Memory B cell (primary cell): ENCODE measurements at places on chromosomes 2 and 18.

GRCh38 chr2:47072018-47072691 is 83.0 kb downstream of the STPG4 start:
- H3K36me3 ChIP-seq, result peaks cover 10% of the 10 kb centered on the region
- peaks cover 40% of the 10 kb centered on the region for H3K4me1 ChIP-seq
- peak overlapping the region; percentile 95 for H3K27ac ChIP-seq
- no peaks in the 10 kb centered on the region for H3K27me3 ChIP-seq

DNA sequence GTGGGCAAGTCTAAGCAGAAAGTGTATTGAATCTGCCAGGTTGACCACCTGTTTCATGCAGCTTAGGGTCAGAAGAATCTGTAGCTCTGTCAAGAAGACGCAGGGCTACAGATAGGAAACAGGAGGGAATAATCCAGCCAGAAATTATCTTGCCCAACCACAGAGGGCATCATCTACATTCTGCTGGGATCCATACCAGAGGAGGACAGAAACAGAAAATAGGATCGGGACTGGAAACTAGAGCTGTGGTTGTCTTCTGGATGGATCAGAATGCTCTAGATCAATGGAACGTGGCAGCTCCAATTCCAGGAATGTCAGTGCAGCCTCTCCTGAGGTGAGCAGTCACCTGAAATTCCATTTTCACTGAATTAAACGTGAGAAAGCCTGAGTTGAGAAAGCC is 3.6 kb downstream of the SPATA3 start:
- peaks cover 2% of the 10 kb centered on the region for H3K4me1 ChIP-seq
- H3K36me3 ChIP-seq, result no peaks in the 10 kb centered on the region
- no peak overlapping the region for H3K27ac ChIP-seq
- no peak overlapping the region for H3K4me3 ChIP-seq
- no peak for DNase-seq

- H3K4me1 ChIP-seq, result no peaks in the 10 kb centered on the region
- no peaks in the 10 kb centered on the region for H3K27me3 ChIP-seq
- H3K27ac ChIP-seq, result no peak overlapping the region
- no peak for DNase-seq
These were observed 197.1 kb downstream of the NEDD4L start for GRCh38 chr18:58241026-58241679.

GRCh38 chr2:7703543-7704144 is 786.4 kb downstream of the RNF144A start:
- no peak overlapping the region for H3K4me3 ChIP-seq
- peaks cover 5% of the 10 kb centered on the region for H3K4me1 ChIP-seq
- DNase-seq, result no peak
- no peak overlapping the region for H3K27ac ChIP-seq

DNA sequence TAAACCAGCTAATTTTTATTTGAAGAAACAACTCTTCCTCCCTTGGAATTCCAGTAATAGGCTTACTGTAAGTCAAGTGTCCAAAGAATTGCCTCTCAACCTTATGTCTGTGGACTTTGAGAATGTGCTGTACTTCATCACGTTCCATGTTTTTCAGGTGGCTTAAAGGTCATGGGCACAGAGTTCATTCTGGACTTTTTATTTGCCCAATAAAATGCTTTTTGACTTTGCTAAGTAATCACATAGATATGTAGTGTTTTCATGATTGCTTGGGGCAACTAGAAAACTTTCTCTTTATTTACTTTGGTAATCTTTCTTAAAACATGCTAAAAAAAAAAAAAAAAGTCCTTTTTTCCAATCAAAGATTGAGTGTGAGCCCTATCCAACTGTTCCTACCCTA is 10.4 kb upstream of the DNAH7 start:
- no peak overlapping the region for H3K27ac ChIP-seq
- H3K4me3 ChIP-seq, result no peak overlapping the region
- peaks cover 6% of the 10 kb centered on the region for H3K4me1 ChIP-seq
- DNase-seq, result no peak
- H3K36me3 ChIP-seq, result peaks cover 6% of the 10 kb centered on the region

DNA sequence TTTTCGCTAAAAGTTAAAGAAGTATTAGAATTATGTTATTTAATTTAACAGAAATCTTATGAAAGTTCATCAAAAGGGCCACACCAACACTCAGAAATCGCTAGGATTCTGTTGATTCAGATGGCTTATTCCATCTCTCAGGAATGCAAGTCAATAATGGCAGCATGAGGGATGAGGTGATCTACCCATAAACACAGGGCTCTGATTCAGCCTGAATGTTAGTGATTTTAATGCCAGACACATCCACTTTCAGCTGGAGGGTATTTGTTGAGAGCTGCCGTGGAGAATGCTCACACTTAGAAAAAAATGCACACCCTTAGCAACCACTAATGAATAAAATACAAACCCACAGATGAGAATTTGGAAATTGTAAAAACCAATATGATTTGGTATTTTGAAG is 173.3 kb upstream of the ERBB4 start:
- no peak for DNase-seq
- no peaks in the 10 kb centered on the region for H3K27me3 ChIP-seq
- no peaks in the 10 kb centered on the region for H3K4me1 ChIP-seq
- no peaks in the 10 kb centered on the region for H3K36me3 ChIP-seq
- H3K27ac ChIP-seq, result no peak overlapping the region

DNA sequence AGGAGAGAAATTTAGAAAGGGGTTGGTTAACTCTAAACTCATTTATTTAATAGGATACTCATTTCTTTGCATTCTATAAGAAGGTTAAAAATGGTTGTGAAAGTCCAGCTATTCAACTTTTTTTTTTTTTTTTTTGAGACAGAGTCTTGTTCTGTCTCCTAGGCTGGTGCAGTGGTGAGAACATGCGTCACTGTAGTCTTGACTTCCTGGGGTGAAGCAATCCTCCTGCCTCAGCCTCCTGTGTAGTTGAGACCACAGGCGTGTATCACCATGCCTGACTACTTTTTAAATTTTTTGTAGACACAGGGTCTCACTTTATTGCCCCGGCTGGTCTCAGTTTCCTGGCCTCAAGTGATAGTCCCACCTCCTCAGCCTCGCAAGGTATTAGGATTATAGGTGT is 11.9 kb downstream of the ELP2 start:
- H3K4me1 ChIP-seq, result no peaks in the 10 kb centered on the region
- no peak overlapping the region for H3K27ac ChIP-seq
- H3K36me3 ChIP-seq, result peaks cover 23% of the 10 kb centered on the region
- no peak overlapping the region for H3K4me3 ChIP-seq
- no peaks in the 10 kb centered on the region for H3K27me3 ChIP-seq
- no peak for DNase-seq

GRCh38 chr2:170714381-170715061 is 616 bp upstream of the SP5 start:
- peaks cover 1% of the 10 kb centered on the region for H3K36me3 ChIP-seq
- no peak overlapping the region for H3K27ac ChIP-seq
- H3K4me3 ChIP-seq, result peak overlapping the region; percentile 74
- no peak for DNase-seq
- H3K27me3 ChIP-seq, result peaks cover 26% of the 10 kb centered on the region
- H3K4me1 ChIP-seq, result peaks cover 9% of the 10 kb centered on the region

GRCh38 chr2:101574622-101575021 is 99.7 kb upstream of the RFX8 start:
- H3K4me3 ChIP-seq, result no peak overlapping the region
- peaks cover 4% of the 10 kb centered on the region for H3K36me3 ChIP-seq
- H3K4me1 ChIP-seq, result no peaks in the 10 kb centered on the region
- DNase-seq, result no peak
- peaks cover 6% of the 10 kb centered on the region for H3K27me3 ChIP-seq
- H3K27ac ChIP-seq, result no peak overlapping the region

- H3K27me3 ChIP-seq, result peaks cover 6% of the 10 kb centered on the region
- H3K27ac ChIP-seq, result no peak overlapping the region
- no peaks in the 10 kb centered on the region for H3K36me3 ChIP-seq
- DNase-seq, result no peak
- no peak overlapping the region for H3K4me3 ChIP-seq
These were observed 119.2 kb downstream of the ANTXR1 start for GRCh38 chr2:69131983-69132675.

DNA sequence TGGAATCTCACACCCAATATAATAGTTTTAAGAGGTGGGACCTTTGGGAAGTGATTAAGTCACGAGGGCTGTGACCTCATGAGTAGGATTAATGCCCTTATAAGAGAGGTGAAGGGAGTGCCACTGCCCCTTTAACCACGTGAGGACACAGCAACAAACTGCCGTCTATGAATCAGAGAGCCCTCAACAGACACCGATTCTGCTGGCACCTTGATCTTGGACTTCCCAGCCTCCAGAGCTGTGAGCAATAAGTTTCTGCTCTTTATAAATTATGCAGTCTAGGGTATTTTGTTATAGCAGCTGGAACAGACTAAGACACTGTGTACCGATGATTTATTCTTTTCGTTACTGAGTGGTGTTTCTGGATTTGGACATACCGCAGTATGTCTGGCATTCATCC is 56.2 kb downstream of the RRM2 start:
- H3K4me1 ChIP-seq, result no peaks in the 10 kb centered on the region
- no peak overlapping the region for H3K4me3 ChIP-seq

DNA sequence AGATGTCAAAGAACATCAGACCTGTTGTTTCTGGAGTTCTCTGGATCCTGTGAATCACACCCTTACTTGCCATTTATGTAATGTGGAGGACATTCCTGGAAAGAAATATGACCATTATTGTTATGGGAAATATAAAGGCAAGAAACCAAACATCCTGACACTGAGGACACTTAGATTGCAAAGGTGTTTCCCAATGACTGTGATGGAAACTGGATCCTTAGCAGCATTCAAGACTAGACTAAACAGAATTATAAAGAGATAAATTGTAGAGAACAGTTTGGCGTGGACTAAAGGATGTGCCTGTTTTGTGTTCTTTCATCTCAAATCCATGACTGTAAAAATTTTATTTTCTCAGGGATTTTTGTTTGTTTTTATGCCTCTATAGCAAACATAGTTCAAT is 347.7 kb upstream of the SLC14A2 start:
- no peaks in the 10 kb centered on the region for H3K36me3 ChIP-seq
- no peak overlapping the region for H3K27ac ChIP-seq
- no peak overlapping the region for H3K4me3 ChIP-seq
- no peak for DNase-seq
- H3K27me3 ChIP-seq, result peaks cover 4% of the 10 kb centered on the region
- H3K4me1 ChIP-seq, result no peaks in the 10 kb centered on the region
